Stimulated activated CD8-positive, alpha-beta memory T cell treated with anti-CD3 and anti-CD28 coated beads, Interleukin-4, amount 100 ng/mL, for 1 hour (primary cell): ENCODE measurements at places on chromosomes 11 and 22.

DNA sequence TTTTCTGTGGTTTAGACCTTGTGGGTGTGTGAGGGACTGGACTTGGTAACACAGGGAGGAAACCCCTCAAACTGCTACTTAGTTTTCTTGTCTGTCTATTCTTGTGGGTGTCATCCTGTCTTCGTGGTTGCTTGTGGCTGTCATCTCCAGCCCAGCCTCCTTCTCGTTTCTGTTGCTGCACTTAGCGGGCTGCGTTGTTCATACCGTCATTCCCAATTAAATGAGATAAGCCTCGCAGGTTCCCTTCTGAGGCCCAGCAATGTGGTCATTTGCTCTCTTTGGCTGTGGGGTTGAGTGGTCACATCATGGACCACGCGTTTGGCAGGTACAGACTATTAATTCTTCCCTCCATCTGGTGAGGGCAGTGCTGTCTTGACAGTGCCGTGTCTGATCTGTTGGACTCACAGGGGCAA is 18.8 kb downstream of the PANX1 start:
- no peak for DNase-seq

DNA sequence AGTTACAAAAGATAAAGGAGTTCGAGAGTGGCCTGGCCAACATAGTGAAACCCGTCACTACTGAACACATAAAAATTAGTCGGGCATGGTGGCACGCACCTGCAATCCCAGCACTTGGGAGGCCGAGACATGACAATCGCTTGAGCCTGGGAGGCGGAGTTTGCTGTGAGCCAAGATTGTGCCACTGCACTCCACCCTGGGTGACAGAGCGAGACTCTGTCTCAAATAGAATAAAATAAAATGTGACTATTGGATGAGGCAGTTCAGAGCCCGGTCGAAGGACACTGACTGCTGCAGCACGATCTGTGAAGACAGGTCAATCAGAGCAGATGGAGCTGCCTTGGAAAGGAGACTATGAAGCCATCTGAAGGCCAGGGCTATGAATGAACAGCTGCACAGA is 37.7 kb upstream of the ANO1 start:
- no peak for DNase-seq

DNA sequence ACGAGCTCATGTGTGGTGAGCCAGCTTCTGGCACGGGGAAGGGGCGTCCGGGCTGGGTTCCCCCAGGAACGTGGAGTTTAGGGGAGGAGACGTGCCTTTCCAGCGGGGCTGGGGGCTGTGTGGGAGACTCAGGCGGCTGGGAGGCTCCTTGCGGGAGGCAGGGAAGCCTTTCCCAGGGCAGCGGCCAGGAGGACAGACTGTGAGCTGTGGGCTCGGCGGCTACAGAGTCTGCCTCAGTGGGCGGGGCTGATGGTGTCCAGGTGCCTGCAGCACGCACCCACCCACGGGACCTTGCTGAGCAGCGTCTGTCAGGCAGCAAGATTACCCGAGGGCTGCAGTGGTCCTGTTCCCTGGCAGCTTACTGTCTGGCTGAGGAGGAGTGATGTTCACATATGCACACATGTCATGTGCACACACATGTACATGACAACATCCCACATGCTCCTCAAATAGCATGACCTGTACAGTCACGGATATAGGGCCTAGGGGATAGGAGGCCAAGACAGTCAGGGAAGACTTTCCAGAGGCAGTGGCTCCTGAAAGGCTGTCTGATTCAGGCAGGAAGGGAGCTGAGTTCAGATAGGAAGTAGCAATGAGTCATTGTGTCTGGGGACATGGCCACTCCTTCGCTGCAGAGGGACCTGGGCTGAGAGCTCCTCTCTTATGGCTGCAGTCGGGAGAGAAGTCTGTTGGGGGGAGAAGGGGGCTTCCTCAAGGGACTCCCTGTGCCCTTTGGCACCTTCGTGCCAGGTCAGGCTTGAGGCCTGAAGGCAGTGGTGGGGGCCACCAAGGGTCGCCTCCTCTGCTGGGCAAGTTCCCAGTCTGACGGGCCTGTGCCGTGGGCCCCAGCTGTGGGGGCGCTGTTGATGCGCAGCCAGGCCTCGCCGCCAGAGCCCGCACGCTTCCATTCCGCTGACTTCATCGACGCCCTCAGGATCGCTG is 23.3 kb upstream of the PPP6R3 start:
- no peak for DNase-seq

GRCh38 chr22:38347944-38348750 is 30.9 kb upstream of the CSNK1E start:
- no peak for DNase-seq

DNA sequence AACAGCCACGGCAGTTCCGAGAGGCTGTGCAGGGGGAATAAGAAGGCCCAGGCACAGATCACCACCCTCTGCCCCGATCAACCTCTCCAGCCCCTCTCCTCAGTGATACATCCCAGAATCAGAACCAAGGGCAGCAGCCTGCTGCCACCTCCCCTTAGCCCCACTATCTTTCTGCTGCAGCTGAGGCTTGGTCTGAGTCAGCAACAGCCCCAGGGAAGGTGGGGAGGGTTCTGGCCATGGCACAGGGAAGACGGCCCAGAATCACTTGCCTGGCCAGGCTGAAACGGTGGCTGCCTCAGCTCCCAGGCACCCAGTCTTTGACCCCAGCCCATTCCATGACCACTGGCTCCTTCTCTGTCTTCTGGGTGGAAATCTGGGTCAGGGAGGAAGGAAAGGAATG is 2.3 kb downstream of the CHID1 start:
- DNase-seq = no peak

- DNase-seq = no peak
Observed at GRCh38 chr11:64659417-64660144, 63.4 kb downstream of the NRXN2 start.

- DNase-seq = no peak
Observed at GRCh38 chr22:27689664-27690063, 111.9 kb downstream of the MN1 start.

GRCh38 chr22:36796552-36797175 is 20.2 kb downstream of the PVALB start:
- DNase-seq = no peak

GRCh38 chr22:23137905-23138561 is 3.8 kb downstream of the RSPH14 start:
- DNase-seq = peak; percentile 25

DNA sequence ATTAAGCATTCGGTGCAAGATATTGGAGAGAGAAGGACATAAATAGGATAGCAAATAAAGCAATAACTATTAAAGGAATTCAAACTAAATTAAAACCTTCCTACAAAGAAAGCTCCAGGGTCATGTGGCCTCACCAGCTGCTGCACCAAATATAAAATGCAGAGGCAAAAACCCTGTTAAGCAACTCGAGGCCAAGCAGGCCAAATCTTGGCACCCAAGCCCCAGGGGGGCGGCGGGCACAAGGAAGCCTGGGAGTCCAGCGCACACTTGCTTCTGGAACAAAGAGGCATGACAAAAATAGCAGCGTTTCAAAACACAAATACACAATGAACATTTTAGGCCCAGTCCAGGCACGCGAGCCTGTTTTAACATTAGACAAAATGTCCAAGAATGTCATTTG is 20.8 kb downstream of the KRTAP5-6 start:
- DNase-seq = no peak

GRCh38 chr11:102534261-102534872 is 3.8 kb upstream of the MMP7 start:
- no peak for DNase-seq

- no peak for DNase-seq
Observed at GRCh38 chr22:19132153-19132552, 1.0 kb downstream of the TSSK2 start.

GRCh38 chr11:28107191-28107749 is 686 bp downstream of the KIF18A start:
- no peak for DNase-seq

DNA sequence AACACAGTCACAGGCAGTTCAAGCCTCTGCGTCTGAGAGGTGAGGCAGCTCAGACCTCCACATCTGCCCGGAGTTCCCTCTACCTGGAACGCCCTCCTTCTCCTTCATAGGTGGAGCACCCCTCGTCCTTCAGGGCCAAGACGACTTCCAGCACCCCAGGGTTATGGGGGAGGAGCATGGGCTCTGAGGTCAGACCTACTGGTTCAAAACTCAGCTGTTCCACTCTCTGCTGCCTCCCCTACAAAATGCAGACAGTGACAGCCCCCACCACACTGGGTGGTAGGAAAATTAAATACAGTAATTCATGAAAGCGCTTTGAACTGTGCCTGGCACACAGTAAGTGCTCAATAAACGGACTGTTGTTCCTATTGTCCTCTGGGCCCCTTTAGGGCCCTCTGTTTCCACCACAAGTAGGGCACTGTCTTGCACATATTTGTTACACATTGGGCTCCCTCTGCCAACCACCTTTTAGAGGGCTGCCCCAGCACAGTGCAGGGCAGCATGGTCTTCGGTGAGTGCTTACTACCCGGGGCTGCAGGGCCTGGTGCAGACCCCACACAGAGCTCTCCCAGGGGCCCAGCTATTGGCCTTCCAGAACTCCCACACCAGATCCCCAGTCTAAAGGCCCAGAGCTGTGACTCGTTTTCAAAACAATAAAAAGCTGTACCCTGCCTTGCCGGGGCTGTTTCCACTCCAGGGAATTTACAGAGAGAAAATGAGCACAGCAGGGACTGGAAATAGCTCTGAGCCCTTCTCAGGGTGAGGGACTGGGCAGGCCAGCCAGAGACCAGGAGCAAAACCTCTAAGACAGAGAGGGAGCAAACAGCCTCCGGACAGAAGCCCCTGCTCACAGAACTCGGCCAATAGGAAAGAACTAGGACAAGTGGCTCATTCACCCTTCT is 2.5 kb downstream of the TMEM184B start:
- no peak for DNase-seq

DNA sequence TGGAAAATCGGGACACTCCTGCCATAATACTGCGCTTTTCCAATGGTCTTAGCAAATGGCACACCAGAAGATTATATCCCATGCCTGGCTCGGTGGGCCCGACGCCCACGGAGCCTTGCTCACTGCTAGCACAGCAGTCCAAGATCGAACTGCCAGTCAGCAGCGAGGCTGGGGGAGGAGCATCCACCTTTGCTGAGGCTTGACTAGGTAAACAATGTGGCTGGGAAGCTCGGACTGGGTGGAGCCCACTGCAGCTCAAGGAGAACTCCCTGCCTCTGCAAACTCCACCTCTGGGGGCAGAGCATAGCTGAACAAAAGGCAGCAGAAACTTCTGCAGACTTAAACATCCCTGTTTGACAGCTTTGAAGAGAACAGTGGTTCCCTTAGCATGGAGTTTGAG is 15.6 kb downstream of the PTH start:
- no peak for DNase-seq

DNA sequence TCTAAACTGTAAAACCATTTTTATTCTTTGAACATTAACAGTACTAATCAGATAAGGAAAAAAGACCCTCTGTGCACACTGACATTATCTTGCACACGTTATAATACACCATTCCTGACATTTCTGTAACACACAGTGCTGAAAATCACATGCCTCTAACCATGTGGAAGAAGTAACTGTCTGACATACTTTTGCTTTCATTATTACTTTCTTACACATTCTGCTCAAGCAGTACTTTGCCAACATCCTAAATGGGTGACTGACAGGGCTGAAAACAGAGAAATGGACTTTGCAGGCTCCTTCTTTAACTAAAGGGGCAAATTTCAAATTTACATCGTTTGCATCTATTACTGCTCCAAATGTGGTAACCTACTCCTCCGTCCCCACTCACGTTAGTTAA is 22.8 kb upstream of the TP53AIP1 start:
- DNase-seq = no peak

- DNase-seq = no peak
Observed at GRCh38 chr11:27281740-27282590, 81.0 kb downstream of the CCDC34 start.

DNA sequence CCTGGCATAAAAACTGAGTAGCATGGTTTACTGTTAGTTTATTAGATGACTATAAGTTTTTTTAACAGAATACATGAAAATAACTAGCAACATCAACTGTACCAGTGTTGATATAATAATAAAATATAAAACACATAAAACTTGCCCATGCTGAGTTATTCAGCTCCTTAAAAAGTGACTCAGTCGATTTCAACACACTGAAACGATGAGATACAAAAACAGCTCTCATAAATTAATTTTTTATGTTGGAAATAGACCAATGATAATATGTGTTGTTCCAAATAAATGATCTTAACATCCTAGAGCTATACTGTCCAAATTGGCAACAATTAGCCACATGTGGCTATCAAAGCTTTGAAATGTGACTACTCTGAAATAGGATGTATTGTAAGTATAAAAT is 15.9 kb downstream of the PDGFD start:
- no peak for DNase-seq

DNA sequence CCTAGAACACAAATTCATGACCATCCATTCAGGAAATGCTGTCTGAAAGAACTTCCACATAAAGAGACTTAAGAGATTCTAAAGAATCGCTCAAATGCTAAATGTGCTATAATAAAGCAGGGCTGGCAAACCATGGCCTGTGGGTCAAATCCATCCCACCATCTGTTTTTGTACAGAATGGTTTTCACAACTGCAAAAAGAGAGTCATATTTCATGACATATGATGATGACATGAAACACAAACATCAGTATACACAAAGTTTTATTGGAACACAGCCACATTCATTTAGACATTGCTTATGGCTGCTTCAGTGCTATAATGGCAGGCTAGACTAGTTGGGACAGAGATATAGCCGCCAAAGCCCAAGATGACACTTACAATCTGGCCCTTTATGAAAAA is 85.1 kb downstream of the RRAS2 start:
- DNase-seq = no peak

DNA sequence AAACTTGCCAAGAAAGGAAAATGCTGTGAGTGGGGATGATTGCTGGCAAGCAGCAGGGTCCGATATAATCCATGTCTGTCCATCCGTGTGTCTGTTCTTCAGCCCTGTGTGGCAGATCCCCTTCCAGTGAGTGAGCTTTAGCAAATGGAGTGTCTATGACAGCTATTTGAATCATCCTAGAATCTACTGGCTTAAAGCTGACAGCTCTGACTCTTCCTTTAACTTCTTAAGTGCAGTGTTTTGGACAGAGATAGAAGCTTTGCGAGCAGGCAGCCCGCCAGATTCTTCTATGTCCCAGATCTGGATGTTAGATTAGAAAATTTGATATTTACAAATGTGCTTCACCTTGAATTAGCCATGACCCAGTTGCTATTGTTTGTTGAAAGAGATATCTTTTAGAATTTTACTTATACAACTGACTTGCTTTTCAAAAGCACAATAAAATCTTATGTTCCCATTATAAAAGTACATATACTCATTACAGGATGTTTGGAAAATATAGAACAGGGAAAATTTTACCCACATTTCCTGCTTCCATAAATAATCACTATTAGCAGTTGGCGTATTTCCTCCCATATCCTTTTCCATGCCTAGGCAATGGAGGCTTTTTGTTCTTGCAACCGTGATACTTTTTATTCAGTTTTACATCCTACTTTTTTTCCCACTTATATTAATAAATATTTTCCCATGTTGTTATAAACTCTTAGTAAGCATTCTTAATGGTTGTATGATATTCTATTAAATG is 124.5 kb downstream of the COMMD9 start:
- DNase-seq = no peak
